ENCODE measurements at places on chromosomes 12 and 14.

GRCh38 chr14:71194251-71194650 lies 287.0 kb downstream of the PCNX1 start:
- no peak for DNase-seq

DNA sequence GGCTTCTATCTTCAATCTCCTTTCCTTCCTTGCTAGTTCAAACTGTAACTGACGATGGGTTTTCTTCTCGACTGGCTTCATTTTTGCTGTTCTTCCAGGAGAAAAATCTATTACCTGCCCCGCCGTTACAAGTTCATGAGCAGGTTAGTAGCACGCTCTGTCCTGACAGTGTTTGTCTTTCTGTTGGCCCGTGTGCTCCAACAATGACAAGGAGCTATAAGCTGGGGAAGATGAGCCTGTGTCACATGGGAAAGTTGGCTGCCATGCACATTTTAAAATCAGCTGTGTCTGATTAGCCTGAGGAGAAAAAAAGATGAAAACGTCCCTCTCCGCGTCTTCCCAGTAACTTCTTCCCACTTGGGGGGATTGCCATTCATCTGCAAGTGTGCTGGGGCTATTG lies 180.2 kb downstream of the ANO4 start:
- no peak for DNase-seq

- no peak for DNase-seq
Observed at GRCh38 chr12:31702047-31702446, 26.8 kb downstream of the AMN1 start.

DNA sequence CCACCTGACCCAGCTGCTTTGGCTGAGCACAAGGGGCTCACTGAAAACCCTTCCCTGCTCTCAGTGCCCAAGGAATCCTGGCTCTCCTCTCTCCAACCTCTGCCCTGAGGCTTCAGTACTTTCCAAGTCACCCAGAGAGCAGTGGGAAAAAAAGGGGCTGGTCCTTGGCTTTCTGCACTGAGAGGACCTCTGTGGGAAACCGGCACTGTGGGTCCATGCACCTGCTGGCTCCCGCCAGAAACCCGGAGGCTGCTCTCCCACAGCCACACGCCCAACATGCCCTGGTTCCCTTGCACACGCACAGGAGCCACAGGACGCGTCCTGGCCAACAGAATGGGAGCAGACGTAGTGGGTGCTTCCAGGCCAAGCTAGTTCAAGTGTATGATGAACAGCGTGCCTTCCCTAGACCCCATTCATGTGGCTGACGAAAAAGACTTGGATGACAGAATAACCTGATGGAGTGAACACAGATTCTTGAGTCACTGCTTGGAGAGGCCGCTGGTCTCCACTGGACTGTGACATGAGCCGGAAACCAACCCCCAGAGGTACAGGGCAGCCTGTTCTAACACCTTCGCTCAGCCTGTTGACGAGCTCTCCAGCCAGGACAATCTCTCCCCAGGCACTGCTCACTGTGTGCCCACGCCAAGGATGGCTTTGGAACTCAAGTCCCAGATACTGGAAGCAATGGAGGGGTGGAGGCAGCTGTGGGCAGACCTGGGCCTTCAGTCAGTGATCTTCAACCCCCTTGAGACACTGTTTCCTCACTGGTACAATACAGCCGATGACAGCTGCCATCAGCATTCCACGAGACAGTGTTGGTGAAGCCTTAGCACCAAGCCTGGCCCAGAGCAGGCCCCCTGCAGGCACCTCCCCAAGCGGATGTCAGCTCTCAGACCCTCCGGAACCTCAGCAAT lies 87.7 kb downstream of the ITPK1 start:
- DNase-seq, result no peak

GRCh38 chr14:68824207-68824516 lies 31.3 kb upstream of the ZFP36L1 start:
- DNase-seq, result no peak

- DNase-seq, result no peak
Observed at GRCh38 chr12:54304187-54304810, 3.5 kb upstream of the NFE2 start.

GRCh38 chr14:48735607-48736006 lies 850.6 kb downstream of the RPS29 start:
- DNase-seq, result no peak

DNA sequence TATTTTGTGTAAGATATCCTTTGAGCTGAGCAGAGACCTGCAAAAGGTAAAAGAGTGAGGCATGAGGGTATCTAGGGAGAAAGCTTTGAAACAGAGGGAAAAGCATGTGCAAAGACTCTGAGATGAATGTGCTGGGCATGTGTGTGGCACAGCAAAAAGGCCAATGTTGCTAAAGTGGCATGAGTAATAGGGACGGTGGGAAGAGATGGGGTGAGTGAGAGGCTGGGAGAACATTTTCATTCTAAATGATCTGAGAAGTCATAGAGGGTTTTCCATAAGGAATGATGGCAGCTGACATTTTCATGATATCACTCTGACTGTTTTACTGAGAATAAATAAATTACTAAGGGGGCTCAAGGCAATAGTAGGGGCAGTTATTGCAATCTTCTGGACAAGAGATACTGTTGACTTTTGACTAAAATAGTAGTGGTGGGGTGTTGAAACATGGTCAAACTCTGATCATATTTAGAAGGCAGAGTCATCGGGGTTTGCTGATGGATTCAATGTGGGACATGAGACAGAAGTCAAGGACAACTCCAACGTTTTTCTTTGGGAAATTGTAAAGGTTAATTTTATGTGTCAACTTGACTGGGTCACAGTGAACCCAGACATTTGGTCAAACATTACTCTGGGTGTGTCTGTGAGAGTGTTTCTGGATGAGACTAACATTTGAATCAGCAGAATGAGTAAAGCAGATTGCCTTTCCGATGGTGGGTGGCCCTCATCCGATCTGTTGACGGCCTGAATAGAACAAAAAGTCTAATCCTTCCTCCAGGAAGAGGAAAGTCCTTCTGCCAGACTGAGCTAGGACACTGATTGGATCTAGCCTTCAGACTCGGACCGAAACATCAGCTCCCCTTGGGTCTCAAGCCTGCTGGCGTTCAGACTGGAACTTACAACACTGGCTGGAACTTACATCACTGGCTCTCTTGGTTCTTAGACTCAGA lies 193.9 kb upstream of the PLXNC1 start:
- DNase-seq, result no peak

- DNase-seq, result no peak
Observed at GRCh38 chr12:71071536-71072097, 86.2 kb downstream of the TSPAN8 start.

GRCh38 chr12:78305808-78306207 lies 475.1 kb downstream of the NAV3 start:
- DNase-seq, result no peak

DNA sequence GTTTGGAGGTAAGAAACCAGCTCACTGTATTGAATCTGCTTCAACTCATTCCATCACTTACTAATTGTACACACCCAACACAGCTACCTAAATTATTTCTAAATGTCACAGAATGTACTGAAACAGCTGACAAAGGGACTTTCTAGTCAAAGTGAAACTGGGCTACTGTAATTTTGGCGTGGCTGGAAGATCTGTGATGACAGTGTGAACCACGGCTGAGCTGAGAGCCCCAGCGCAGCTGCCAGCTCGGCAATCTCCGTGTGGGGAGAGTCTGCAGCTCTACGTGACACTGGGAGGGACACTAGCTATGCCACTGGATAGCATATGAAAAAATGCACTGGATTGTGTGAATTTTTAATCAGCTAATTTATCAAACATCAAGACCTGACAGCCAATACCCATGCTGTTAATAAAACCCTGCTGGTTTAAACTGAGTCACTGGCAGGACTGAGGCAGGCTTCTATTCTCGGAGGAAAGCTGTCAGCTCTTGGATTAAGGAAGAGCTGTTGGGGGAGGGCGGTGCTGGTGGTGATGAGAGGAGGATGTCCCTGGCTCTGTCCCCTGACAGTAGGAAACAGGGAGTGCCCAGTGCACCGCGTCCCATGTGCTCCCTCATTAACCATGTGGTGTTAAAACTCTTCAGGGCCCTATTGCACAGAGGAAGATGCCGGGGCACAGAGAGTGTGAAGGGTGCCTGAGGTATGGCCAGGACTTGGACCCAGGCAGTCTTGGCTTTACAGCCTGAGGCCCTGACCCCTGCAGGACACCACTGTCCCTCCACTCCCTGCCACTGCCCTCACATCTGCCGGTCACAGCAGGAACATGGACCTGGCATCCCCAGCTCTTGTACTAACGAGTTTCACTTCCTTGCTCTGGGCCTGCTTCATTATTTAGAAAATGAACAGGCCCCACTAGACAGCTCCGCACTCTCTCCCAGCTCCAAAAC lies 13.3 kb downstream of the SLC15A4 start:
- no peak for DNase-seq

DNA sequence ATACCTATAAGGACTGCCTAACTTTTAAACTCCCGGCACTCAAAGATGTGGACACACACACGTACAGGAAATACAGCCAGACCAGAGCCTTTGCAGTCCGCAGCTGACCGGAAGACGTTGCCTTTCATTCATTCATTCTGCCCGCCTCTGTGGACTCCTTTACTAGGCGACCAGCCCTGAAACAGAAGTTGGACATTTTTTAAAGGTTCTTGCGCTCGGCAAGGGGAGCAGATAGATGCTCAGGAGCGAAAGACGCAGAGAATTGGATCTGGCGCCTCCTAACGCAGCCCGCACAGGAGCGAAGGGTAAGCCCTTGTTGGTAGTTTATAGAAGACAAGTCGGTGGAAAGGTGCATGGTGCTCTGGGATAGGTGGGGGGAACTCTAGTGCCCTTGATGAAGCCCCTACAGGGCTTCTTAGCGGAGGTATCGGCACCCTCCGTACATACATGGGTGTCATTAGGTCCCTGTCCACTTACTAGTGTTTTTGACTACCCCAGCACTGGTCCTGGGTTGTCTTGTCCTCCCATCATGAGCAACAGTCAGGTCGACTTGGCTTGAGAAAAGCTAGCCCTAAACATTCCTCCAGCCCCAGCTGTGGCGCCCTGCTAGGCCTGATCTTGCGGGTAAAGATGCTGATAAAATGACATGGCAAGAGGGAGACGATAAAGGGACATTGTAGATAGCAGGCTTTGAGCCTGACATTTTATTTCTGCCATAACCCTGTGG lies at the start of gene KDM2B:
KDM2B (minus strand) TSS at position 65 of the 727 bp plus-strand sequence. CDS start 112 bp downstream, outside the sequence.
- peak; percentile 40 for DNase-seq

DNA sequence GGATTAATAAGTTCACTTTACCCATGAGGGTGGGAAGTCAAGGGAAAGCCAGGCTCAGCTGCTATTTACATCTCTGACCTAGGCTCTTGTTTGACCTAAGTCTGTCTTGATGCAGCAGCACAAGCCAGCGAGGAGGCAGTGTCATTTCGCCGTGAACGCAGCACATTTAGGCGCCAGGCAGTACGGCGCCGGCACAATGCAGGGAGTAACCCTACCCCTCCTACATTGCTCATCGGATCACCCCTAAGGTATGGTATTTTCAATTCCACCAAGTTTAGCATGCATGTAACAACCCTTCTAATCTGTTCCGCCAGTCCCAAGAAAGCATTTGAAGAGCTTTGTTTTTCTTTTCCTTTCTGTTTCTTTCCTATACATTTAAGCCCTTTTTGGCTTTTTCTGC lies 81.2 kb downstream of the PCNX1 start:
- no peak for DNase-seq

DNA sequence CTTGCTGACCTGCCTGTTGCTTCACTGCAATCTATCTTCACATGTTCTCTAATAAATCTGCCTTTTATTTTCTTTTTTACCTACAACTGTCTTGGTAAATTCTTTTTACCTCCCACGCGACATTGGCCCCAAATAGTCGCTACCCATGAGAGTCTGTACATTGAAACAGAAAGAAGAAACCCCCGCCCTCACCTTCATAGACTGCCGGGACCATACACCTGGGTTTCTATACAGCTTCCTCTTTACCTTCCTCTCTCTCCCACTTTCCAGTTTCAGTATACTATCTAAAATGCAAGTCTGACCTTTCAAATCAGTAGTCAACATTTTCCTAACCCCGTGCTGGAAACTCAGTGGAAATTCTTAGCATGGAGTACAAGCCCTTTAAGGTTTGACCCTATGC lies 4.8 kb downstream of the SLC8A3 start:
- no peak for DNase-seq

DNA sequence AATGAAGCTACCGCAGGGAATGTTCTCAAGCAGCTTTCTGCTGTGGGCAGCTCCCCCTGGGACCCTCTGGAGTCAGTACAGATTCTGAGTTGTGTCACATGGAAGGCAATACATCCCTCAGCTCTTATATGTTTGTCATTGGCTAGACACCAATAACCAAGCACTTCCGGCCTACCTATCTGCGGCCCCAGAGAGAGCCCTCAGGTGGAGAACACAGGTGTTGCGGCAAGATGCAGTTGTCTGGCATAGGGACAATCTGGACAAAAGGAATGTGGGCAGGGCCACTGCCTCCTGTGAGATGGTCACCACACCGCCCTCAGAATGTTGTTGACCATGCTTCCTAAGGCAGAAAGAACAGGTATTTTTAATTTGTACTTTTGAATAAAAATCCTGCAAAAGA lies 118.7 kb downstream of the BRMS1L start:
- no peak for DNase-seq

- DNase-seq, result no peak
Observed at GRCh38 chr14:75236467-75236866, 42.2 kb upstream of the FOS start.

DNA sequence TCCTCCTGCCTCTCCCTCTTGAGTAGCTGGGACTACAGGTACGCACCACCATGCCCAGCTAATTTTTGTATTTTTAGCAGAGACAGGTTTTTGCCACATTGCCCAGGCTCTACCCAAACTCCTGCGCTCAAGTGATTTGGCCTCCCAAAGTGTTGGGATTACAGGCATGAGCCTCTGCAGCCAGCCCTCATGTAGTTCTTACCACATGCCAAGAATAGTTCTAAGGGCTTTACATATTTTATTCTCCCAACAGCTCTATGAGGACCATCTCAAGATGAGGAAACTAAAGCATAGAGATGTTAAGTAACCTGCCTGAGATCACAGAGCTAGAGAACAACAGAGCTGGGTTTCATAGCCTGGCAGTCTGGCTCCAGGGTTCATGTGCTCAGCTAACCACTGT lies 37.9 kb upstream of the ALDH2 start:
- no peak for DNase-seq

DNA sequence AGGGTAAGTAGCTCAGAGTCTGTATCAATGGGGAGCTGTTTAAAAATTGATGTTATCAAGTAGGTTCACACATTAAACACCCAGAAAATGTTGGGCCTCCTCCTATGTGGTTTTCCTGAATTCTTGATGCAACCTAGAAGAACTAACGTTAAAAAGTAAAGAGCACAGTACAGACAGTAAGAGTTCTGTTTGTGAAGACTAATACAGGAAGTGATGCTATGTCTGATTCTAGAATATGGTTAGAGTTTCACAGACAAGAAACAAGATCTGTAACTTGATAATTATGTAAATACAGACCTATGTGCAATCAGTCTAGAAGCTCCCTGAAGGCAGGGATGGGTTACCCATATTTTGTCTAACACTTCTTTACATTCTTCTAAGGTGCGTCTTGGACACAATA lies 214.9 kb upstream of the BTG1 start:
- no peak for DNase-seq

- no peak for DNase-seq
Observed at GRCh38 chr12:19465711-19466110, 26.4 kb downstream of the AEBP2 start.

DNA sequence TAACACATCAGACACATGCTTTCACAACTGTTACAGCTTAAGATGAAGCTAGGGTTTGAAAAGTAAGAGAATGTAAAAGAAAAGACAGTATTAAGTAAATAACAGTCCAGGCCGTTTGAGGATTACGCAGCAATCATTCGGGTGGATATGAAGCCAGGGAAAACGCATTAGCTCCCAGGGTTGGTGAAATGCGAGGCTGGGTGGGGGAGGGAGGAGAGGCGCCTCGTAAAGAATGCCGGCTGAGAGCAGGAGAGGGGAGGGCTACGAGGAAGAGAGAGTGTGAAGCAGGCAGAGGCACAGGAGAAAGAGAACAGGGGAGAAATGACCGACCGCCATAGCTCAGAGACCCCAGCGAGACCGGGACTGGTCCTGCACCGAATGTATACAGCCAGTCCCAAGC lies 73.0 kb downstream of the IQSEC3 start:
- DNase-seq, result no peak

All from HS-5 (cell line).